ENCODE measurements at places on chromosomes 13 and 19.

DNA sequence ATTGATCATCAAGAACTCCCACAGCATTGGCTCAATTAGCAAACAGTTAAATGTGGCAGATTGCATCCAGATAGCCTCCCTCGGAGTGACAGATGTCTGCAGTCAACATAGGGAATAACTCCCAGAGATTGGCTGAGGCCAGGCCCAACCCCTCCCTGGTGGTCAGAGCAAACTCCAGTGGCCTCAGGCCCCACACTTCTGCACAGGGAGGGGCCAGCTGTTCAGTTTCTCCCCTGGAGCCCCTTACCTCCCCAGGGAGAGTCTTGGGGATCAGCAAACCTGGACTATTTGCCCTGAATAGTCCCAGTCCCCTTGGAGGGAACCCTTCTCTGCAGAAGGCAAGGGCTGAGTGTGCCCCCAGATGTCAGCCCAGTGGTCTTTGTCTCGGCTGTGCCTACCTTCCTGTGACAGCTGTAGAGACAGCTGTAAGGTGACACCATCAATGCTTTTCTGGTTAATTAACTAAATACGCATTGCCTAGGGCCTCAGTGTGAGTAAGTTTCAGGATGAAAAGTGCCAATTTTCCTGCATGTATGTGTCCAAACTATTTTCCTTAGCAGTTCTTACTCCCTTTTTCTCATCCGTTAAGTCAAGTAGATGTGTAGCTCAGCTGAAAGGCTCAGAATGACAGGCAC lies 102.7 kb upstream of the UQCRFS1 start:
- no peak for DNase-seq

GRCh38 chr13:51221674-51222036 lies 543 bp upstream of the FAM124A start:
- DNase-seq, result no peak

GRCh38 chr13:43085545-43085944 lies 62.2 kb downstream of the DNAJC15 start:
- peak; percentile 65 for DNase-seq

DNA sequence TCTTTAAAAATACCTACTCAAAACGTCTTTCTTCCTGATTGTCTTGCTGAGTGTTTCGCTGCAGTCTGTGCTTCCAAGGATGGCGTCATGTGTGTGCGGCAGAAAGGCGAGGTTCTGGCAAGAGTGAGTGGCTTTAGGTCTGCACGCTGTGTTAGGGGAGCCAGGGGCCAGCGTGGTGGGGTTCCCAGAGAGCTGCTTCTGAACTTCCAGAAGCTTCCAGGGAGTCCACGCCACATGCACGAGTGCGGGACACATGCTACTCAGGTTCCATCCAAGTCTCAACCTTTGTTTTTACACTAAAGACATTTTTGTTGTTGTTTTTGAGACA lies 67.9 kb downstream of the ATP11A start:
- no peak for DNase-seq

- DNase-seq, result no peak
These were observed 3.7 kb downstream of the RPS15 start for GRCh38 chr19:1441677-1442438.

GRCh38 chr19:17088552-17088951 lies 13.0 kb downstream of the MYO9B start:
- no peak for DNase-seq

GRCh38 chr19:8446061-8446709 lies 1.4 kb downstream of the HNRNPM start:
- DNase-seq, result no peak

GRCh38 chr19:27657271-27658051 lies 1555.5 kb downstream of the UQCRFS1 start:
- no peak for DNase-seq

- DNase-seq, result no peak
These were observed 111.3 kb downstream of the ZNF486 start for GRCh38 chr19:20278342-20278741.

- DNase-seq, result peak; percentile 80
These were observed 329.8 kb upstream of the MIR17HG start for GRCh38 chr13:91017669-91018053.

DNA sequence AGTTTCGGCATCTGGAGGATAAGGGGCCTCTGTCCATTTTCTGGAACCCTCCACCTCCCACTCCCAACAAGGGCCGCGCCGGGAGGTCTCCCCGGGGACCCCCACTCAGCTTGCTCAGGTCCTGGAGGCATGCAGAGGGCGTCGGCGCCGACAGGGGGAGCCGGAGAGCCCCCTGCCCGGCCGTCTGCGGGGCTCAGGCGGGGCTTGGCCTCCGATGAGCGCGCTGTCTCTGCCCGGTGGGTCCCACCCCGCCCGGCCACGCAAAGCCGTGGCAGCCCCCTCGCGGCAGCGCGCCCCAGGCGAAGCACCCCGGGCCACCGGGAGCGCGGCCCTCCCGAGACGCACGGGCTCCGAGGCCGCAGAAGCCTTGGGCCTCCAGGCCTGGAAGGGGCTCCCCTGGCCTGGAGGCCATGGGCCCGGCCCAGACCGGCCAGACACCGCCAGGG lies 149.7 kb upstream of the ZNF536 start:
- DNase-seq, result peak; percentile 45

DNA sequence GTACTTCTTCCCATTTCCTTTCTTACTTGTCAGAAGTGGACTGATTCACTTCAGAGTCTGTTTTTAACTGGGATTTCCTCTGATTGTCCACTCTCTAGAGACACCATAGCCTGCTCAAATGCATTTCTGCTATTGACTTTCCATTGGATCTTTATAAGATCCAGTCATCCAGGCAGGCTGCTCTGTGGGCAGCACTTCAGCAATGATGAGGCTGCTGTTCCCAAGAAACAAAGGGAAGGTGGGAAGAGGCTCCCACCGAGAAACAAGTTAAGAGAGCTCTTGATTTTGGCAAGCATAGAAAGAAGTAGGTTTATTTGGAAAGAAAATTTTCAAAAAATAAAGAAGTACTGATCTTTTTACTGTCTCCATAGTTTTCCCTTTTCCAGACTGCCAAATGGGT lies 125.8 kb upstream of the STARD13 start:
- DNase-seq, result no peak

DNA sequence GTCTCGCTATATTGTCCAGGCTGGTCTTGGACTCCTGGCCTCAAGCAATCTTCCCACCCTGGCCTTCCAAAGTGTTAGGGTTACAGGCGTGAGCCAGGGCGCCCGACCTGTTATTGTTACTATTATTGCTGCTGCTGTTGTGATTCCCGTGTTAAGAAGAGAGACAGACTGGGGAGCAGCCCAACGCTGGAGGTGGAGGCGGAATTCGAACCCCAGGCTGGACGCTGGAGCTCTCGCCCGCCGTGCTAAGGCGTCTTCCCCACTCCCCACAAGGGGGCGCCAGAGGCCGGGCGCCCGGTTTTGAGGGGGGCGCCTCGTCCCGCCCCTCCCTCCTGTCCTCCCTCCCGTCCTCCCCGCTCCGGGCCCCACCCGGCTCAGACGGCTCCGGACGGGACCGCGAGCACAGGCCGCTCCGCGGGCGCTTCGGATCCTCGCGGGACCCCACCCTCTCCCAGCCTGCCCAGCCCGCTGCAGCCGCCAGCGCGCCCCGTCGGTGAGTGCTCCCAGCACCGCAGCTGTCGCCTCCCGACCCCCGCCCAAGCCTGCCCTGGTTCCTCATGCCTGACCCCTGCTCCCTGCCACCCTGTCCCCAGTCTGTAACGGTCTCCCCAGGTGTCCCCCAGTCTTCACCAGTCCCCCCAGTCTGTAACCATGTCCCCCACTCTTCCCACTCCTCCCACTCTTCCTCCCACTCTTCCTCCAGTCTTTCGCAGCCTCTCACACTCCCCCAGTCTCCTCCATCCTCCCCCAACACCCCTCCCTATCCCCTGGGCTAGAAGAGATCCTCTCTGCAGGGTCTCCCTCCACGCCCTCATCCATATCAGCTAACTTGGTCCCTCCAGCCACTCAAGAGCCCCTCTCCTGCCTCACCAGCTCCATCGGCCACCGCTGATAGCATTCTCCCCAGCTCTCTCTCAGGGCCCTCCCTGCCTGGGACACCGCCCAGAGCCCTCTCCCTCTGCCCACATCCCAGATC lies at the start of gene EHD2:
Gene EHD2 (plus strand): TSS at position 377 of the 976 bp plus-strand sequence. CDS start 3,191 bp downstream, outside the sequence.
- DNase-seq, result peak; percentile 82

GRCh38 chr19:351976-352625 lies 7.5 kb upstream of the MIER2 start:
- DNase-seq, result no peak

- no peak for DNase-seq
These were observed 358.6 kb downstream of the DCT start for GRCh38 chr13:94120878-94121277.

GRCh38 chr19:50480281-50481111 lies 3.8 kb upstream of the GARIN5A start:
- no peak for DNase-seq

DNA sequence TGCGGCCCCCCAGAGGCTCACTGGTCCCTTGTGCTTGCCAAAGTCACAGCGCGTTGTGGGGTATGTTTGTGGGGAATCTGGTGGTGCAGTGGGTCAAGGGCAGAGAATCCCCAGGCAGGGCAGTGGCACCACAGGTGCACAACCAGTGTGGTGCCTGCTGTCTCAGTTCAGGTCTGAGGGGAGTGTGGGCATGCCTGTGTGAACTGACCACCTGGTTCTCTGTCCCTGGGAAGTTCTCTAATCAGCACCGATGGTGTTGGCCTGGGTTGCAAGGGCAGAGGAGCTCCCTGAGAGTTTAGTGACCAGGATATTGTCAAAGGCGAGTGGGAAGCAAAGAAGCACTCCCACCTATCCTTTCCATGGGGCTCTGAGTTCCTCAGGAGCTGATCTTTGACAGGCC lies 37.7 kb downstream of the ACSBG2 start:
- DNase-seq, result no peak

DNA sequence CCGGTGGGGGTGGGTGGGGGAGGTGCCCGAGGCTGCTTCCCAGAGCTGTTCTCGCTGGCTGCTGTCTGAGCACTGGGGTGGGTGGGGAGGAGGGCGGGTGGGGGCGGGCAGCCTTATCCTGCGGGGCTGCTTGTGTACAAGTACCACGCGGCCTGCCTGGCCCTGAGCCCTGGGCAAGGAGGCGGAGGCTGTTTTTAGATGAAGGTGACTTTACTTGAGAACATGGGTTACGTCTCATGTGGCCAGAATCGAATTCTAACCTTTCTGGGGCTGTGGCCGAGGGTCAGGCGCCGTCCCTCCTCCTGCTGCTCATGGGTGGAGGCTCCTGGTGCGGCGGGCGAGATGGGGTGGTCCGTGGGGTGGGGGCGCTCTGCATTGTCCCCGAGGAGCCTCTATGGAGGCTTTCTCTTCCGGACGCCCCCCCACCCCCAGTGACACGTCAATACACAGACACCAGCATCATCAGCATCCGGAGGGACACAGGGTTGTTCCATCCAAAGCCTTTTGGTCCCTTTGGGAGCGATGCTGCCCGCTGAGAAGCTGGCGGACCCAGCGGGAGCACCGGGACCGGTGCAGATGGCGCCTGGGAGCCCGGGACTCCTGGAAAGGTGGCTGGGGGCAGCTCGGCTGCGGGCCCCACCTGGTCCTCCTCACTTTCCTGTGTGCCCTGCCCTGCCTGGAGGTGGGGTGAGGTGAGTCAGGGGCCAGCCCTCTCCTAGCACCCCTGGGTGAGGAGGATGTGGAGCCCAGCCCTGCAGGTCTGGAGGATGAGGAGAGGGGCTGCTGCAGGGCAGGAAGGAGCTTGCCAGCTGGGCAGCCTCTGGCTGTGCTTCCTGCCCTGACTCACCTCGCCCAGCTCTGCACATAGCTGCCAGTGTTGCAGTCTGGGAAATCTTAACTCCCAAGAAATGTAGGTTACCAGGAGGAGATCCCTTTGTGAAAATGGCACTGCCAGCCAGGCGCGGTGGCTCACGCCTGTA lies 3.4 kb downstream of the BSG start:
- peak; percentile 83 for DNase-seq

- DNase-seq, result no peak
These were observed 1.5 kb downstream of the CCDC106 start for GRCh38 chr19:55649268-55650125.

GRCh38 chr19:4576016-4576933 lies 16.8 kb upstream of the SEMA6B start:
- peak; percentile 72 for DNase-seq

- DNase-seq, result peak; percentile 91
These were observed 12.3 kb upstream of the CADM4 start for GRCh38 chr19:43651758-43652545.

- no peak for DNase-seq
These were observed 75.4 kb downstream of the PTPRS start for GRCh38 chr19:5265260-5265659.

DNA sequence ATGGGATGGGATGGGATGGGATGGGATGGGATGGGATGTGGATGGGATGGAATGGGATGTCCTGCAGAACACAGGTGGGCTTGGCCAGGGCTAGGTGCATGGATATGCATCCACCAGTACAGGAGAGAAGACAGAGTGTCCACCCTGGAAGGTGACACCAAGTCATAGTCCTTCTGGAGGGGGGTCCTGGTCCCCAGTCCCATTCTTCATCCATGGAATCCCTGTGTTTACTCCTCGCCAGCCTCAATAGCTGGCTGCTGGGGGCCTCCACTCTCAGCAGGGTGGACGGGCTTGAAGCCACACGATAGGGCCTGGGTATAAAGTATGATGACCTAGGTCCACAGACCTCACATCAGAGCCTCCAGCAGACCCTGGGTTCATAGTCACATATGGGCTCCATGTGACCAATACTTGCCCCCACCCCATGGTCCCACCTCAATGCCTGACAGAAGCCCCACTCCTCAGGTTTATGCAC lies 40.1 kb downstream of the RFX2 start:
- DNase-seq, result no peak

- DNase-seq, result peak; percentile 54
These were observed 23.8 kb downstream of the TEX101 start for GRCh38 chr19:43438291-43439031.

GRCh38 chr19:28293685-28294084 lies 919.3 kb downstream of the UQCRFS1 start:
- DNase-seq, result no peak

- peak; percentile 46 for DNase-seq
These were observed 2374.6 kb downstream of the PCDH9 start for GRCh38 chr13:64855506-64855905.

GRCh38 chr19:47509973-47510372 lies 4.9 kb downstream of the NAPA start:
- no peak for DNase-seq

- no peak for DNase-seq
These were observed 20.7 kb downstream of the TBC1D4 start for GRCh38 chr13:75461314-75461713.

GRCh38 chr13:33678084-33678483 lies 139.9 kb upstream of the RFC3 start:
- no peak for DNase-seq
